ENCODE measurements at places on chromosomes 6 and 20. TPM values are rescaled to one million over a fixed set of nuclear protein-coding genes. Genes with fewer than 3 reads are reported as not detected.

DNA sequence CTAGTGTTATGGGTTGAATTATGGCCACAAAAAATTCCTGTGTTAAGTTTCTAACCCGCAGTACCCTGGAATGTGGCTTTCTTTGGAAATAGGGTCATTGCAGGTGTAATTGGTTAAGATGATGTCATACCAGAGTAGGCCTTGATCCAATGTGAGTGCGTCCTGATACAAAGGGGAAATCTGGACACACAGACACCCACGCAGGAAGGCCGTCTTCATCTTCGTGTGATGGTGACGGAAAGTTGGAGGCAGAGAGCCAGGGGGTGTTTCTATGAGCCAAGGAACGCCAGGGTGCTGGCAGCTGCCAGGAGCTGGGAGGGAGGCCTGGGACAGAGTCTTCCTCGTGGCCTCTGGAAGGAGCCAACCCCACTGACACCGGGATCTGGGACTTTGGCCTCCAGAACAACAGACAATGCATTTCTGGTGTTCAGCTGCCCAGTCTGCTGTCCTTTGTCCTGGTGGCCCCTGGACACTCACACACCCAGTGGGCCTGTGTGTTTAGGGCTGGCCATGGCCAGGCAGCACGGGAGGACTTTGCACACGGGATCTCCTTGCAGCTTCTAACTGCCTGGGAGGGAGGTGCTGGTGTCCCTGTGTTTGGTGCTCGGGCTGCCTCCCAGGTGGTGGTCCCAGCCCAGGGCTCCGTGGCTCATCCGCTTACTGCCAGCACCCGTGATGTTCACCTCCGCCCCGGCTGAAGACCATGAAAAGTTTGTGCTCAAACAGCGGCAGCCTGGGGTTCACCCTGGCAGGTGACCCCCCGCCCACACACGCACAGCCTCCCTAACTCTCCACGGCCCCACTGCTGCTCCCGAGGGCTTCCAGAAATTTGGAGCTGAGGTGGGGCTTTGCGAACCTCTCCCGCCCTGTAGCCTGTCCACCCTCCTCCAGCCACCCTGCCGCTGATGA, 53.4 kb upstream of the GATA5 start:
- DNase-seq, result no peak

DNA sequence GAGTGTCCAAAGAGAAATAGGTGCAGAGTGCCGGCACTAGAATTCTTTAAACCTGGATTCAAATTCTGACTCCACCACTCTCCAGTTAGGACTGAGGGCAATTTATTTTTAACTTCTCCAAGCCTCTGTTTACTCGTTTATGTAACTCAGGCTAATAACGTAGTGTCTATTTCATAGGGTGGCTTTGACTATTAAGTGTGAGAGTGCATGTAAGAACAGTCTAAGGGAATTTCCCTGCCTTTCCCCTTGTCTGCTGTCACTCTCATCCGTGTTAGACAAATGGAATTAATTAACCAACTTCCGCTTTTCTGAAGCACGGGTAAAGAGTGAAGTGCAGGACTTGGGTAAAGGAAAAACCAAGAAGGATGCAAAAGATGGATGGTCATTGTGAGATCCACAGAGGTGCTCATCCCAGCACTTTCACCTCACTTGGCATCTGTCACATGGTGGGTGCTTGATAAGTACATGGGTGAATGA, 4.1 kb upstream of the ZKSCAN8 start:
- peak; percentile 21 for DNase-seq

GRCh38 chr6:8020083-8020482, 44.1 kb downstream of the BLOC1S5 start:
- DNase-seq, result no peak

DNA sequence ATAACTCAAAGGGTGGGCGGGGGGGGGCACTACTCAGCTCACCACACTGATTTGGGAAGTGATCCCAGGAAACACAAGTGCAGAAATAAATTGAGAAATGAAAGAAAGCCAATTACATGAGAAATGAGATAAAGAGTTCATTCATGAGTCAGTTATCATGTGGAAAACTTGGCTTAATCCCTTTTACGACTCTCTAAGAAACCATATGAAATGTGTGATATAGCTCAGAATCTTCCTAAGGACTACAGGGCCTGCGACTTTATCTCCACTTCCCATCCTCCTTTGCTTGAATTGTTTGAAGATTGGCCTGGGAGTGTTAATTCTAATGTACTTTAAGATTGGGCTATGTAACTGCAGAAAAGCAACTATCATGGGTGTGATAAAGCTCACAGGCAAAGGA, 3.6 kb upstream of the BTN2A2 start:
- no peak for DNase-seq

DNA sequence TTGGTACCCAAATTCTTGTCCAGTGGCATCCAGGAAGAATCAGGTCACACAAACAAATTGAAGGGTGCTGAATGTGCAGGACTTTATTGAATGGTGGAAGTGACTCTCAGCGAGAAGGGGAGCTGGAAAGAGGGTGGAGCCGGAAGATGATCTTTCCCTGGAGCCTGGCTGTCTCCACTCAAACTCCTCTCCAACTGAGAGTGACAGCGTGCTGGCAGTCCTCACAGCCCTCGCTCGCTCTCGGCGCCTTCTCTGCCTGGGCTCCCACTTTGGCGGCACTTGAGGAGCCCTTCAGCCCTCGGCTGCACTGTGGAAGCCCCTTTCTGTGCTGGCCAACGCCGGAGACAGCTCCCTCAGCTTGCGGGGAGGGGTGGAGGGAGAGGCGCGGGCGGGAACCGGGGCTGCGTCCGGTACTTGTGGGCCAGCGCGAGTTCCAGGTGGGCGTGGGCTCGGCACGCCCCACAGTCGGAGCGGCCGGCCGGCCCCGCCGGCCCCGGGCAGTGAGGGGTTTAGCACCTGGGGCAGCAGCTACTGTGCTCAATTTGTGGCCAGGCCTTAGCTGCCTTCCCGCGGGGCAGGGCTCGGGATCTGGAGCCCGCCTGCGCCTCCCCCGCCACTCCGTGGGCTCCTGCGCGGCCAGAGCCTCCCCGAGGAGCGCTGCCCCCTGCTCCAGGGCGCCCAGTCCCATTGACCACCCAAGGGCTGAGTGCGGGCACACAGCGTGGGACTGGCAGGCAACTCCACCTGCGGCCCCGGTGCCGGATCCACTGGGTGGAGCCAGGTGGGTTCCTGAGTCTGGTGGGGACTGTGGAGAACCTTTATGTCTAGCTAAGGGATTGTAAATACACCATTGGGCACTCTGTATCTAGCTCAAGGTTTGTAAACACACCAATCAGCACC, 26.7 kb upstream of the MBOAT1 start:
- DNase-seq, result no peak

SLC22A3 gene
- not detected for total RNA-seq

GRCh38 chr6:163199371-163199770, 215.1 kb upstream of the QKI start:
- no peak for DNase-seq

DNA sequence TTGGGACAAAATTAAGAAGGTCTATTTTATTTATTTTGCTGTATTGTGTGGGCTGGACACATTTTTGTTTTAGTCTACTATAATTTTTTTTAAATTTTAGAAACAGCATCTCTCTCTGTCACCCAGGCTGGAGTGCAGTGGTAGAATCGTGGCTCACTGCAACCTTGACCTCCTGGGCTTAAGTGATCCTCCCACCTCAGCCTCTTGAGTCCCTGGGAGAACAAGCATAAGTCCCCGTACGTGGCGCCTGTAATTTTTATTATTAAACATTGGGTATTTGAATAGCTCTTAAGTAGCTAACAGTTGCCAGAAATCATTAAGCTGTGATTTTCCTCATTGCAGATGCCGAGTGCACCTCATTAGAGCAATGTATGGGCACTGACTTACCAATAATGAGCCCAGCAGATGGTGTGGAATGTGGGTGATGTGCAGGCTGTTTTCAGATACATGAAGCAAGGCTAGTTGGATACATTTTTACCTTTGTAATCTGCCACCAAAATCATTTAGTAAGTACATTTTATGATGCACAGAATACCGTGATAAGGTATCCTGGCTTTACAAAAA, 10.3 kb upstream of the MAS1 start:
- no peak for DNase-seq

ZNF341 gene
- 0.77 TPM for total RNA-seq

GRCh38 chr6:38933426-38933825, 115.2 kb upstream of the GLP1R start:
- DNase-seq, result no peak

GRCh38 chr6:162478192-162478671, 249.3 kb downstream of the PRKN start:
- DNase-seq, result no peak

DNA sequence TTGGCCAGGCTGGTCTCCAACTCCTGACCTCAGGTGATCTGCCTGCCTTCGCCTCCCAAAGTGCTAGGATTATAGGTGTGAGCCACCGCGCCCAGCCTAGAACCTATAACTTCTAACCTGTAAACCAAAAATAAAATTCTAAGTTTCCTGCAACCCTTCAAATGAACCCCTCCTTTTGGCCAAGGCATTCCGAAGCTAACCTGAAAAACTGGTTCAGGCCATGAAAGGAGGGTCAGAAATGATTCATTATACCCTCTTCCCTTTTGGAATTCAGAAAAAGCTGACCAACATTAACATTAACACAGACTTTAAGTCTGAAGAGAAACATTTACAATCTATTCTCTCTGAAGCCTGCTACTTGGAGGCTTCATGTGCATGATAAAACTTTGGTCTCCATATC, 165.1 kb downstream of the TINAG start:
- DNase-seq, result no peak

GRCh38 chr20:4120921-4121321, 105.6 kb upstream of the RNF24 start:
- no peak for DNase-seq

DNA sequence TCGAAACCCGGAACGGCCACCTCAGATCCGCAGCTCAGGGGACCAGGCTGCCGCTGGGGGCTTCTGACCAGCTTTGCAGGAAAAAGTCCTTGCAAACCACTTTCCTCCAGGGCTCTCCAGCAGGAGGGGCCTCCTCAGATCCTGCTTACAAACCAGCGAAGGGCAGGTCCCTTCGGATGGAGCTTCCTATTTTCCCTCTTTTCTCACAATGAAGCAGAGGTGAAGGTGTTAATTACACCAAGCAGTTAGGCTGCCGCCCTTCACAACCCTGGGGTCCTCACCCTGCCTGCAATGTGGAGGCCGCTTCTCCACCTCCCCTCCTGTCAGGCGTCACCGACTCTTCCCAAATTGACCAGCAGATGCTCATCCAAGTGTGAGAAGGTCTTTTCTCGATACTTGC, 5.7 kb downstream of the ARHGAP40 start:
- no peak for DNase-seq

GRCh38 chr20:8244637-8245036, 112.6 kb downstream of the PLCB1 start:
- DNase-seq, result peak; percentile 87

GRCh38 chr6:68313911-68314310, 321.2 kb upstream of the ADGRB3 start:
- no peak for DNase-seq

FAM162B gene
- 6.2 TPM for total RNA-seq

DNA sequence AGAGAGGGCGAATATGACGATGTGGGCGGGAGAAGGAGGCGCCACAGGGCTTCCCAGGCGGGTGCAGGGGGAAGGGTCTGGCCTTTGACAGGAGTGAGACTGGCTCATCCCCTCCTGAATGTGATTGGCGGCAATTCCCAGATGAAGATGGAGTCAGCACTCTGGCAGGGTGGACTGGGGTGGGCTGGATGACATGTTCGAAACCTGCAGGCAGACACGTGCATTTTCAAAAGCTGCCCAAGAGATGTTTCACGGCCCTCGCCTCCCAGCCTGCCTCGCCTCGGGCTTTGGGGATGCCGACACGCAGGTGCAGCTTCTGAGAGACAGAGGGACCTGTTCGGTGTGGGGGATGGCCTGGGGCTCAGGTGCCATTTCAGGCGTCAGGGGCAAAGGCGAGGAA, 66.8 kb upstream of the AFDN start:
- no peak for DNase-seq

- DNase-seq, result no peak
These were observed 570.1 kb downstream of the DHX35 start for GRCh38 chr20:39532205-39532604.

DNA sequence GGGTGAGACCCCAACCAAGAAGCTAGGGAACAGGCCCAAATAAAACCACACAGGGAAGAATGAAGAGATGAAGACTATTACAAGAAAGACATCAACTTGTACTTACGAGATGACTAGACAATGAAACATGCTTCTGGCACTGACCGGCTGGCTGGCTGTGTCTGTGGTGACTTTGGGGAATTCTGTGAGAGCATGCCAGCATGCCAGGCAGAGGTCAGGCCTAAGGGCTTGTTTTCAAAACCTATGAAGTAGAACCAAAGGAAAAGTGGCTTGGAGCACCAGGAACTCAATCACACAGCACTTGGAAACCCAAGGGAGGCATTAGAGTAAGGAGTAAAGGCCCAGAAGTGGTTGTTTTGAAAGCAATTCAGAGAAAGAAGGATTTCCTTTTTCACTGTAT, 28.4 kb upstream of the GSTA3 start:
- DNase-seq, result no peak

FAM50B gene
- 4.4 TPM for total RNA-seq

OR2W1 gene
- not detected for total RNA-seq

- DNase-seq, result no peak
These were observed 302.0 kb downstream of the NRN1 start for GRCh38 chr6:5704708-5705107.

DNA sequence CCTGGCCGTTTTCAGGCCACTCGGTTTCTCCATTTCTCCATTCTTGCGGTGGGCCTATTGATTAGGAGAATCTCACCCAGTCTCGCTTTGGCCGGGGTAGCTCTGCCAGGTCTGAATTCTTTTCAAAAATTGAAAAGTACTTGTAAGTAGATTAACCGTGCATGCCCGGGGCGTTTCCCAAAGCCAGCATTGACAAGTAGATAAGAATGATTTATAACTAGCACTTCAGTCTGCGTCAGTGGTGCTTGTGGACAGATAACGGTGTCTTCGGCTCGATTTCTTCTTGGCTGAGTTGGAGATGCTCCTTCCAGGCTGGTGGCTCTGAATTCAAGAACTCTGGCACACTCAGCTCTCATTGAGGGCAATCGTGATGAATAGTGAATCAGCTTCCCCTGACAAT, 29.0 kb downstream of the SLC24A3 start:
- no peak for DNase-seq

DNA sequence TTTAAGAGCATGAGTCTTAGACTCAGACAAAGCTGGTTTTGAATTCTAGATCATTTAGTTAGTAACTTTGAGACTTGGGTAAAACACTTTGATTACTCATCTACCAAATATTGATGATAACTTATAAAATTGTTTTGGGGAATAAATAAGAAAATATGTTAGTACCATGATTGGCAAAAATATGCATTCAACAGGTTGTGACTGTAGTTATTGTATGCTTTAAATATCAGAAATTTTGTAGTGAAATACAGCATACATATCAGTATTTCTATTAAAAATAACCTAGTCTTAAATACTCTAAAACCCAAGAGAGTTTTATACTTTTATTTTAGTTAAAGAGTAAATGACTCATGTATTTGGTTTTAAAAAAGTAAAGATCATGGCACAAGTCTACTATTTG, 68.7 kb downstream of the ENPP1 start:
- DNase-seq, result no peak

DNA sequence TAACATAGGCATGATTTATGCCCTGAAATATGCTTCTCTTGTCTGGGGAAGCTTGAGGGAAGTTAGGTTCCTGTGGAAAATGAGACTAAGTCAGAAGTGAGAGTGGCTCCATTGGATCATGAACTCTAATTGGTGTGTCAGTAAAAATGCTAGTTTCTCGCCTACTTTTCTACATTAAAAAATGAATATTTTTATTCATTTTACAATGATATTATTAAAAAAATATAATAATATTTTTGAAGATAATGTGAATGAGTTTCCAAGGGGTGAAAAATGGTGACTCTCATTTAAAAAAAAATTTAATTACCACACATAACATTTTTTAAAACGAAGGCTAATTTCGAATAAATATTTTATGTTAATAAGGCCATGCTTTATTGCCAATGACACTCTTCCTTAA, 84.2 kb downstream of the HIVEP1 start:
- no peak for DNase-seq

- no peak for DNase-seq
These were observed 13.7 kb downstream of the SOD2 start for GRCh38 chr6:159679091-159680077.

Data from dermis microvascular lymphatic vessel endothelial cell (primary cell).